ENCODE measurements at places on chromosomes 6 and 20. TPM values are rescaled to one million over a fixed set of nuclear protein-coding genes. Genes with fewer than 3 reads are reported as not detected.

HAO1 gene
- not detected for total RNA-seq

- peak; percentile 58 for DNase-seq
Observed at GRCh38 chr6:27791182-27791943, 120.8 kb downstream of the OR2B2 start.

GRCh38 chr6:3777730-3778461, 26.4 kb upstream of the PXDC1 start:
- no peak for DNase-seq

WFDC5 gene
- not detected for total RNA-seq

RHAG gene
- 0.60 TPM for total RNA-seq

GRCh38 chr6:127641905-127642304, 64.9 kb downstream of the C6orf58 start:
- DNase-seq: no peak

SAMD5 gene
- total RNA-seq: 2.1 TPM

GRCh38 chr6:168137024-168137423, 58.0 kb upstream of the FRMD1 start:
- DNase-seq: no peak

- no peak for DNase-seq
Observed at GRCh38 chr6:28354688-28355554, 5.2 kb downstream of the ZKSCAN3 start.

GRCh38 chr6:39260456-39260855, 31.2 kb upstream of the KCNK5 start:
- DNase-seq: no peak

HRH3 gene
- not detected for total RNA-seq

DNA sequence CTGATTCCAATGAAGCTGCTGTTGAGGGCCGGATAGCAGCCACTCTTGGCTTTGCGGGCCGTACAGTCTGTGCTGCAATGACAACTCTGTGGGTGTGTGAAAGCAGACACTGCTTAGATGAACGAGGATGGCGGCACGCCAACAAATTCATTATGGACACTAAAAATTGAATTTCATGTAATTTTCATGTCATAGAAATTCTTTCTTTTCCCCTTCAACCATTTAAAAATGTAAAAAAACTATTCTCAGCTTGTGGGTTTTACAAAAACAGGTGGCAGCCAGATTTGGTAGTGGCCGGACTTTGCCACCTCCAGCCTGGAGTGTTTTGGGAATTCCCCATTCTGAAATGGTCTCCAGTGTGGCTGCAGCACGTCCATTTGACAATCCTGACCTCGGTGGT, 26.0 kb downstream of the MAS1 start:
- no peak for DNase-seq

ASIP gene
- total RNA-seq: 1.2 TPM

HDGFL1 gene
- total RNA-seq: not detected

DNA sequence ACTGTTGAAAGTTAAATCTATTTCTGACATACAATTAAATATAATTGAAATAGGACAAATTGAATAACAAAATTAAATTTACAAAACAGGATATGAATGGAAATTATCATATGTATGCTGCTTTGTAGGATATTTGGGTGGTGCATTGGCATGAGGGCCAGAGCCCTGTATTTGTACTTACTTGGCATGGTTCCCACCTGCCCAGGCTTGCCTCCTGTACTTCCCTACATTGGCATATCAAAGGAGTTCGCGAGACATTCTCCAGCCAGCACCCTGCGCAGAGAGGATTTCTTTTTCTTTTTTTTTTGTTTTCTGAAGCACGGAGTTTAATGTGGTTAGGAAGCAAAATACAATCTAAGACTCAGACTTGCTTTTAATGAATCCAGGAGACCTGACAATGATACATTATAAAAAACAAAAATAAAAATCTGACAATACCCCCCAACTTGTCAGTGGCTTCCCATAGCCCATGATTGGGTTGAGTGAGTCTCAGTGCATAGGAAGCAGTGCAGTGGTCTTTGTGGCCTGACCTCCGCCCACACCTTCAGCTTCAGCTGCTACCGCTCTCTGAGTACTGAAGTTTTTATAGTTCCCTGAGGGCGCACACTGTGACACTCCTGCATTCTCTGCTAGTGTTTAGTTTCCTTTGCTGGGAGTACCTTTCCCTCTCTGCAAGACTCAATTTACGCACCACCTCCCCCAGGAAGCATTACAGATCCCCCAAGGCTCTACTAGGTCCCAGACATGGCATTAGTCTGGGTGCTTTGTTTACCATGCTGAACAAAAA, 440.8 kb downstream of the UTRN start:
- DNase-seq: no peak

PNPLA1 gene
- not detected for total RNA-seq

DNA sequence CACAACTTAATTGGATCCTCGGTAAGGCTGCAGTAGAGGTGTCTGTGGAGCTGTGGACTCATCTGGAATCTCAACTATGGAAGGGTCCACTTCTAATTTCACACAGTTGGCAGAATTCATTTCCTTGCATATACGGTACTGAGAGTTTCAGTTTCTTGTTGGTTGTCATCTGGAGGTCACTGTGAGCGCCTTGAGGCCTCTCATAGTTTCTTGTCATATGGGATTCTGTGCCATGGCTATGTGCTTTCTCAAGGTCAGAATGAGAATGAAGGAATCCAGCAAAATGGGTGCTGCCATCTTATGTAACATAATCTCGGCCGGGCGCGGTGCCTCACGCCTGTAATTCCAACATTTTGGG, 298.2 kb downstream of the DOK5 start:
- no peak for DNase-seq

GRCh38 chr20:45254383-45255262, at the start of gene SLPI:
Gene SLPI, minus strand, starts transcription at chr20:45254564. Its CDS starts 21 bp downstream, at chr20:45254543.
- DNase-seq: peak; percentile 36

DNA sequence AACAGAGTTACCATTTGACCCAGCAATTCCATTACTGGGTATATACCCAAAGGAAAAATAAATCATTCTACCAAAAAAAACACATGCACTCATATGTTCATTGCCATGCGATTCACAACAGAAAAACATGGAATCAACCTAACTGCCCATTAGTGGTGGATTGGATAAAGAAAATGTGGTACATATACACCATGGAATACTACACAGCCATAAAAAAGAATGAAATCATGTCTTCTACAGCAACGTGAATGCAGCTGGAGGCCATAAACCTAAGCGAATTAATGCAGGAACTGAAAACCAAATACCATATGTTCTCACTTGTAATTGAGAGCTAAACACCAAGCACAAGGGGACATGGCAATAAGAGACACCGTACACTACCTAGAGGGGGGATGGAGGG, 12.5 kb downstream of the RALGAPA2 start:
- no peak for DNase-seq

GRCh38 chr6:6679633-6680032, 91.1 kb downstream of the LY86 start:
- DNase-seq: no peak

ZSCAN12 gene
- 2.6 TPM for total RNA-seq

GRCh38 chr6:137171824-137172733, 1.4 kb downstream of the IL22RA2 start:
- no peak for DNase-seq

GRCh38 chr20:54227751-54228150, 19.9 kb downstream of the PFDN4 start:
- no peak for DNase-seq

GRCh38 chr20:61789329-61789728, 276.4 kb downstream of the TAF4 start:
- no peak for DNase-seq

TRIM15 gene
- total RNA-seq: not detected

DNA sequence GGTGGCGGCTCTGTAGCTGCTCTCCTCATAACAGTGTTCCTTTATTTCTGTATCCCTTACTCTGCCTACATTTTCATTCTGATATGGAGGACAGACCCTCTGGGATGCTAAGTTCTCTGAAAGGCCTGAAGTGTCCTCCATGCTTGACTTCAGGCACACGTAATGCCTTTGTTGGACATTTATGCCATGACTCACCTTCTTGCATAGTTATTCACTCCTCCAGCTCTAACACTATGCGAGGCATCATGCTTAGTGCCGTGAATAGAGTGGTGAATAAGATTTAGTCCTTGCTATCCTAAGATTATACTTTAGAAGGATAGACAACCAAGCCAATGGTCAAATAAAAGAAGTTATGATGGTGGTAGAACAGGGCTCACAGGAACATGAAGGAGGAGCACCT, 760.9 kb upstream of the FLRT3 start:
- no peak for DNase-seq

DNA sequence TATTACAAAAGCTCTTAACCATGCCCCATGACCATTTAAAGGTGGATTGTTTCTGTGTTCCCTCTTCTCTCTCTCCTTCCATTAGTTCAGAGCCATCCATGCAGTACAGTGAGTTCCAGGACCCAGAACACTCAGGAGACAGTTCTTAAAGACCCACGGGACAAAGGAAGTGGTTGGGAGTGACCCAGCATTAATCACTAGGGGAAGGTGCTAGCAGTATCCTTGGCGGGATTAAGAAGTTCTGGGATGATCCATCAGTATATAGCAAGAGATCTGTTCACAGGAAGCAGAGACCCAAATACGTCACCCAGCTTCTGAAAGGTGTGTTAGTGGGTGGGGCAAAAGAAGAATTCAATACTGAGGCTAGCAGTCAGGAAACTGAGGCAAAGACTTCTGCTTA, 154.1 kb downstream of the PHF3 start:
- DNase-seq: no peak

L3MBTL1 gene
- total RNA-seq: 5.5 TPM

- DNase-seq: no peak
Observed at GRCh38 chr20:991850-992249, 10.3 kb downstream of the RSPO4 start.

- DNase-seq: no peak
Observed at GRCh38 chr6:92399911-92400310, 1019.4 kb downstream of the EPHA7 start.

GRCh38 chr6:155036907-155037306, 41.8 kb downstream of the TIAM2 start:
- DNase-seq: no peak

DNA sequence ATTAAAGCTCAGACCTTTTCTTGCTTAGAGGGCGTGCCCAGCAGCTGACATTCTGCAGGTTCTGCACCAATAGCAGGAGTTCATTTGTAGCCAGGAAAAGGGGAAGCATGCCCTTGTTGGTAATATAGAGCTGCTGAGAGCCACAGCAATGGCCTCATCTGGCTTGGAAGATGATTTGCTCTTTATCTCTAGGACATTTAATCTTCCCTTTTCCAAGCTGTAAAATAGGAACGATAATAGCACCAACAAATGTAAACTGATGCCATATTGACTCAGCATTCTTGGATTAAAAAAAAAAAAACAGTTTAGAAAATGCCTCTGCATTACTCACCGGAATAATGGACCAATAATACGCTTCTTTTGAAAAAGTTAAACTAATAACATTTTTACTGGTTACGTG, 93.4 kb upstream of the SLC2A12 start:
- DNase-seq: no peak

GRCh38 chr20:33516882-33517281, 27.0 kb downstream of the CBFA2T2 start:
- DNase-seq: no peak

DNA sequence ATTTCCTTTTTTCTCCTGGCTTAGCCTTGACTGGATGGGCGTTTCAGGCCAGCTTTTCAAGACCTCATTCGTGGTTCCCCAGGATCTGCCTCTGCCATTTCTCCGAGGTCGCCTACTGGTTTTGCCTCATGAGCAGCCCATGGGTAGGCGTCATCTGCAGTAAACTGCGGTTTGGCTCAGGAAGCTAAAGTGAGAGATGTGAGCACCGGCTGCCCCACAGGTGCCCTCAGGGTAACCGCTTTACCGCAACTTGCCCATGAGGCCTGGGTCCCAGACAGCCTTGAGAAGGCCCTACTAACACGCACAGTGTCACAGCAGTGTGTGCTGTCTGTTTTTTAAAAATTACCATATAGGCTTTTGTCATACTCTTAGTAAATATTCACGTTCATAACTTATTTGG, 53.4 kb upstream of the TBXT start:
- no peak for DNase-seq

ABHD16B gene
- total RNA-seq: not detected

DNA sequence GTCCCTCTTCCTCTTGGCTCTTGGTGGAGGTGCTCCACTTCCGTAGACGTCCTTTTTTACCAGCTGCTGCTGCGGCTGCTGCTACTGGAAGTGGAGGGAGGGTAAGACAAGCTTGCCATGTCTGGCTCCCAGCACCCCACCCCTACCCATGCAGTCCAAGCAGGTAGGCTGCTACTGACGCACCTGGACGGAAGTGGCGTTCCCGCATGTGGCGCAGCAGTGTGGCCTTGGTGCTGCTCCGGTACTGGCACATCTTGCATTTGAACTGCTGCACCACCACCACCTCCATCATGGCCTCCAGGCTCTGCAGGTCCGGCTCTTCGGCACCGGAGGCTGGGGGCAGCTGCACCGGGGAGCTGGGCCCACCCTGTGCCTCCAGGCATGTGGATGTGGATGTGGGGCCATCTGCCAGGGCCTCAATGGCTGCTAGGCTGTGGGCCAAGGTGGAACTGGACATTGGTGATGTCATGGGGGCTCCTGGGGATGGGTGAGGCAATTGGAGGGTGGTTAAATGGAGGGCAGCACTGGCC, 4.4 kb downstream of the ZNF335 start:
- no peak for DNase-seq

DNA sequence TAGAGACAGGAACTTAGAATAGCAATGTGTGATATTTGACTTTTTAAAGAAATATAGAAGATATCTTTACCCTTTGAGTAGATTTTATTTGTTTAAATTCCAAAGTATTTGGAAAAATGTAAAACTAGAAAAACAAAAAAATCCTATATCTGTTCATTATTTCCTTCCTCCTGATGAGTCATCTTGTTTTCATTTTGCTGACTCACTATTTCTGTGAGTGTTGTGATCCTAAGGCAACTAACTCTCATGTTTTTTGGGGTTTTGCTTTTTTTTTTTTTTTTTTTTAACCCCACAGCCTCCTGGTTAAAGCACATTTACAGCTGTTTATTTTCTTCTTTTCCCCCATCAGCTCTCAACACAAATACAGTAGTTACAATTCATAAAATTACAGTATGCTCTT, 37.8 kb upstream of the THEMIS start:
- no peak for DNase-seq

DNA sequence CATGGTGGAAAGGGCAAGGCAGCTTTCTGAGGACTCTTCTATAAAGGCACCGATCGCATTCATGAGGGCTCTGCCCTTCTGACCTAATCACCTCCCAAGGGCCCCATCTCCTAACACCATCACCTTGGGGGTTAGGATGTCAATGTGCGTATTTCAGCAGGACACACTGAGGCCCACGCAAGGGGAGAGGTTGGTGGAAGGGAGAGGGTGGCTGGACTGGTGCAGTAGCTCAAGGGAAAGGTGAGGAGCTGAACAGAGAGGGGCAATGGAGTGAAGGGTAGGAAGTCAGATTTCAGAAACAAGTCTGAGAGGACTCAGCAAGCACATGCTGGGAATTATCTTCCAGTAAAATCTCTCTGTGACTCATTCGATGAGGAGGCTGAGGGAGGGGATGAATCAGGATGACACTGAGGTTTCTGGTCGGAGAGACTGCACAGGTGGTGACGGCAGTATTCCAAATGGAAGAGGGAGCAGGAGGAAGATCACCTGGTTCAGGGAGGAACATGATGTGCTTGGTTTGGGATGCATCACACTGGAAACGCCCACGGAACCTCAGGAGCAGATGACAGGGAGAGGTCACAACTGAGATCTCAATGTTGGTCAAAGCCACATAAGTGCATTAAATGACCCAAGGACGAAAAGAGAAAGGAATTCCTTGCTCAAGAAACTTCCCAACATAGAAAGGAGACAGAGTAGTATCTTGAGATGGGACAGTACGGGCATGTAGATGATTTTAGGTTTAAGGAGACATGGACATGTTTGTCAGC, 67.1 kb downstream of the TFAP2A start:
- no peak for DNase-seq
